Suppressor macrophage treated with lipopolysaccharide for 1 hour (primary cell): ENCODE measurements at places on chromosomes 2 and 18.

- DNase-seq, result no peak
Observed at GRCh38 chr2:75338461-75338860, 139.1 kb upstream of the TACR1 start.

GRCh38 chr2:26617588-26618083, 23.5 kb downstream of the CIB4 start:
- DNase-seq, result no peak

GRCh38 chr2:118246079-118246478, 157.8 kb downstream of the INSIG2 start:
- DNase-seq, result no peak

DNA sequence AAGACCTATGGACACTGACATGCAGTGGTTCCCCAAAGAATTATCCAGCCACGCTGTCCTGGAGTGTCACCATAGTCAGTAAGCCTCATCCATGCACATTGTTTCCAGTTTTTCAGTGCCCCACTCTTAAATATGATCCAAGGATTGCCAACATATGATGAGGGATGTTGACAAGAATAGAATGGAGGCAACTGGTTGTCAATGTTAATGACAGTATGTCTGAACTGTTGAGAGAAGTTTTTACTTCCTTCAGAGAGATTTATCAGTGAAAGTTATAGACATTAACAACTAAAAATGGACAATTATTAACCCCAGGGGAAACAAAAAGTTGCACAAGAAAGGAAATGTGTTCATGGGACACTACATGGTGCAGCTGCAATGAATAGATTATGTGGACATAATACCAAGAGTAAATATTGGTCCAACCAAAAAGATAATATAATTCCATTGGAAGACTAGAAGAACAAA, 69.9 kb downstream of the CYP26B1 start:
- no peak for DNase-seq

DNA sequence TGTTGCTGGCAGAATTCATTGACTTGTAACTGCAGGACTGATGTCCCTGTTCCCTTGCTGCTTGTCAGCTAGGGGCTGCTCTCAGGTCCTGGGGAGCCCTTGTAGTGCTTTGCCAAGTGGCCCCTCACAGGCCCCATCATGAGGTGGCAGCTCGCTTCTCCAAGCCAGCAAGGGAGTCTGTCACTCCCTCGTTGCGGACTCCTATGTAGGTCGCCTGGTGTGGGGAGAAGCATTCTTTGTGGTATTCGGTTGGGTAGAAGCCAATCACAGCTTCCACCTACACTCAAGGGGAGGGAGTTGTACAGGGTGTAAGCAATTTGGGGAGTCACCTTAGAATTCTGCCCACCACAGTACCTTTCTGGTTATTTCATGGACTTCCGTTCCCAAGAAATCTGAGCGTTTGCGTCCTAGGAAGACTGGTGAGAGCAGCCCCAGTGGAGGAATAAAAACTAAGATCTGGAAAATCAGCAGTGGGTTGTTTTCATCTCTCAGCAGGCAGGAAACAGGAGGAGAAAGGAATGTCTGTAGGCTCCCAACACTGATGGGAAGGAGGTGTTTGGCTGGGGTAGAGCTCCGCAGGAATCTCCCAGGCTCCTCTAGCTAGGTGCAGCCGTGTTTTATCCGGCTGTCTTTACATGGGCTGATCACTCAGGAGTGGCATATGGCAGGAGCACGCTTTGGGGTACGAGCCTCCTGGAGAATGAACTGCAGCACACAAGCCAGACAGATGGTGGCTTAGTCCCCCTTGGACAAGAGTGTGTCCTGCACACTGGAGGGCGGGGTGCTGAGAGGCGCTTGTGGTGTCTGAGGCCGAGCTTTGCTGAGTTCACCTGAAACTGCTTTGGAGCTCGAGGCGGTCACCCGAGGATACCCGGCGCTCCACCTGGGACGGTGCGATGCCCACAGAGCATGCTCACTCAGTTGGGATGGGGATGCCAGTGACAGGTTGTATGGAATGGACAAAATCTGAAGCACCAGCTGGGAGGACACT, 58.3 kb downstream of the LDLRAD4 start:
- DNase-seq, result no peak

DNA sequence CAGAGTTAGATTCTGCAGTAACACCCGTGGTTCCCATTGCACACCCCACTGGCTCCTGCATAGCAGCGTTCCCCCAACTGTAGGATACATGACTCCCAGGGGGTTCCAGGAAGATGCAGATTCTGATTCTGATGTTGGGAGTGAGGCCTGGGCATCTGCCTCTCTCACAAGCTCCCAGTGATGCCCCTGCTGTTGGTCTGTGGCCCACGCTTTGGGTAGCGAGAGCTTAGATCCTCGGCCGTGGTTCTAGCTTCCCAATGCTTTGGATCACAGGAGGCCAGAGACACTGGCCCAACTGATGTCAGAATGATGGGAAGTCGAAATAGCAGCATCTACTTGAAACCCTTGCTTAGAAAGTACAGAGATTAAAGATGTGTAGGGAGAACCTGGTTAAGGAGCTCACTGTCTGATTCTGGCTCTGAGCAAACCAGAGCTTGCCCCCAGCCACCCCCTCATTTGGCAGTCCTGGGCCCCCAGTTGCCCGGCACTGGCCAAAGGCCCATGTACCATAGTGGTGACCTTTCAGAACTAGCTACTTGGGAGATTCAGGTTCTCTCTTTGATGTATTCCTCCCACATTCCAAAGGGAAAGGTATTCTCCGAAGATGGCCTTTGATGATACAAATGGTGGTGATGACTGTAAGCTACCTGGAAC, 197.5 kb downstream of the FAM210A start:
- DNase-seq, result no peak

GRCh38 chr18:75546964-75547363, 119.5 kb upstream of the SMIM21 start:
- DNase-seq, result no peak

GRCh38 chr18:28736223-28736622, 559.3 kb upstream of the CDH2 start:
- DNase-seq, result no peak

DNA sequence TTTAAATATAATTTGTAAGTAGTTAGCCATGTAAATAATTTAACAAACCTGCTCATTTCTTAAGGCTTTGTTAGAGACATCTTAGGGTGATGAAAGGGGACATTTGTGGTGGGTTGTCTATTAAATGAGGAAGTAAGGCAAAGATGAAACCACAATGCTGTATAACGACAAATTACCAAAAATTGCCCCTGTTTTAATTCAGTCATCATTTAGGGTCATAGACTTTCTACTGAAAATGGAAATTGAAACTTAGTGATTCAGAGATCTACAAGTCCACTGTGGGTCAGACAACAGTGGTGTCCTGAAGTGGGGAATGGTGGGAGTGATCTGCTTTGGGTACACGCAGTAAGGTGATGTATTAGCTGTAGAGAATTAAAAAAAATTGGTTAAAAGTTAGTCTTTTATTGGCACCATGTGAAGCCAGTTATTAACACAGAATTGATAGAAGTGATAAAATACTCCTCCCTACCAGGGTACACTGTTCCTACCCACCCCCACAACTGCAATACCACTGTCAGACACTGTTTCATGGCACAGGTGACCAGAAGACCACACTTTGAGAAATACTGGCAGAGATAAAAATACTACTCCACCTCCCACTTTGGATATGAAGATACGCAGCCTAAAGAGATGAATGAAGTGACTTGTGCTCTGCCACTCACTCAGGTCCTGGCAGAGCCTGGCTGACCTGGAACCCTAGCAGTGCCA, 13.4 kb downstream of the CERS6 start:
- peak; percentile 75 for DNase-seq

GRCh38 chr2:181540421-181540820, 83.2 kb downstream of the ITGA4 start:
- DNase-seq, result no peak

DNA sequence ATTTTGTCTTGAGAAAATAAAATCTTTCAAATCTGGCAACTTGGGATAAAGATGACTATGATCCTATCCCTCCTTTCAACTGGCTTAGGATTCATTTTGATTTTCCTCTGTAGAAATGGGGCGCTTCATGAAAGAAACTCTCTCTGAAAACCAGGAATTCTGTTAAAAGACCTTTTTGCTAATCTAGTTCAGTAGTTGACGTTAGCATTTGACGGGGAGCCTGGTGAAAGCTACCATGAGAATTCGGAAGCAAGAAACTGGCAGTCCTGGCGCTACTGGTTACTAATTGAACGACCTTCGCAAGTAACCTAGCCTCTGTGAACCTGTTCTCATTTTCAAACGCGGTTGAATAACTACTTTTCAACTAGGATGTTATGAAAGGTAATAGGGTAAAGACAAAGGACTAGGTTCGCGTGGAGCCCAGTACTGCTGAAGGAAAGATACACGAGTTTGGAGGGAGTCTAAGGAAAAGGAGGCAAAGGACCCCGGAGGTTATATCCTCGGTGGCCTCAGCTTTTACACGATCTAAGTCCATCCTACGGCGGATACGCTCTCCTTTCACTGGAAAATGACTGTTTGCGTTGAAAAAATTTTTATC, 604 bp upstream of the STK11IP start:
- DNase-seq, result no peak

DNA sequence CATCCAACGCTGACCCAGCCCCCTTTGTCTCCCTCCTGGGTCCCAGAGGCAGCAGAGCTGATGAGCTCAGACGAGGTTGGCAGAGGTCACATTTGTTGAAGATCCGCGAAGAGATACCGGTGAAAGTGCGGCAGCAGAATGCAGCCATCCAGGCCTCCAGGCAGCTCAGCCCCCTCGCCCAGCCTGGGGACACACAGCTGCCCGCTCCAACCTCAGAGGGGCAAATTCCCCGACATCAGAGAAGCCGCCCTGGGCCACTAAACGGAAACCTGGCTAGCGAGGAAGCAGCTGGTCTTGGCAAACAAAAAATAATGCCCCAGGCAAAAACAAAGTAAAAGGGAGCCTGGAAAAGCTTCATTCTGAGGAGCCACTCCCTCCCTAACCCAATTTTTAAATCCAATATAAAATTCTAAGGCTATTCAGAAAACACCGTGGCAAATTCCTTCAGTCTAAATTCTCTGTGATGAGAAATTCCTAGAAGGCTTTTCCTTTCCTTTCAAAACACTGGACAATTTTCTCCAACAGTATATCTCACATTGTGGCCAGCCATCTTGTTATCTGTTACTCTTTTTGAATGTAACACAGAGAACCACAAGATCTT, 262.4 kb downstream of the SS18 start:
- no peak for DNase-seq

- DNase-seq, result no peak
Observed at GRCh38 chr2:221202431-221202830, 369.7 kb downstream of the EPHA4 start.

- peak; percentile 82 for DNase-seq
Observed at GRCh38 chr2:147082850-147083522, 761.8 kb upstream of the ACVR2A start.

GRCh38 chr2:216693414-216694080, 1.8 kb downstream of the IGFBP5 start:
- no peak for DNase-seq

DNA sequence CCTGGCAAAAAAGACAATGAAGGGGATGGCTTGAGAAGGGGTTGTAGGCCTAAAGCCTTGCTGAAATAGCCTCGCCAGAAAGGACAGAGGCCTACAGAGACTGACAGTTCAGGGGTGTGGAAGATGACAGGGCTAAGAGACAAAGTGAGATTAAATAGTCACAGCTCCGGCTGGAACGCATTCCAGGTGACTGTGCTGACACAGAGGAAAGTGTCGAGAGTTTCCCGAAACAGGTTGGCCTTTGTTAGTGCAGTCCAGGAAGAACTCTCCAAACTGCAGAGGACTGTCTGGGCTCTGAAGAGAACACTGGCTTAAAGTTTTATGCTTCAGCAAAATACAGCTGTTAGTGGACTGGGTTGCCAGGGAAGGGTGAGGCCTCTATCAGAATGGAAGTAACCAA, 52.8 kb downstream of the METTL4 start:
- no peak for DNase-seq

DNA sequence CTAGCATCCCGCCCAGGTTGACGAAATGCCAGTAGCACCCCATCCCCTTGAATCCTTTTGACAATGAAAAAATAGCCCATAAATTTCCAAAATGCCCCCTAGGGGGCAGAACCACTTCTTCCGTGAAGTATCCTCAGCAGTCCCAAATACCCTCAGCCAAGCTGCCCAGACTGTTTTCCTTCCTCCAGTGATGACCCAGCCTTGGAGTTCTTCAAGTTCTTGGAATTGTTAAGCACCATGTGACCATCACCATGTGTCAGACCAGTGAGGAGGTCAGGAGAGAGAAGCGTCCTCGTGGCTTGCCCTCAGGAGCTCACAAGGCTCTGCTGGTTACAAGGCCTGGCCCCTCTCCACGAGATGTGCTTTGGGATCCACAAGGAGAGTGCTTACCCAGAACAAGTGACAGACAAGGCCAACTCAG, 1.4 kb upstream of the SLC23A3 start:
- DNase-seq, result peak; percentile 67

- DNase-seq, result no peak
Observed at GRCh38 chr2:45156605-45157004, 147.4 kb upstream of the SIX2 start.

DNA sequence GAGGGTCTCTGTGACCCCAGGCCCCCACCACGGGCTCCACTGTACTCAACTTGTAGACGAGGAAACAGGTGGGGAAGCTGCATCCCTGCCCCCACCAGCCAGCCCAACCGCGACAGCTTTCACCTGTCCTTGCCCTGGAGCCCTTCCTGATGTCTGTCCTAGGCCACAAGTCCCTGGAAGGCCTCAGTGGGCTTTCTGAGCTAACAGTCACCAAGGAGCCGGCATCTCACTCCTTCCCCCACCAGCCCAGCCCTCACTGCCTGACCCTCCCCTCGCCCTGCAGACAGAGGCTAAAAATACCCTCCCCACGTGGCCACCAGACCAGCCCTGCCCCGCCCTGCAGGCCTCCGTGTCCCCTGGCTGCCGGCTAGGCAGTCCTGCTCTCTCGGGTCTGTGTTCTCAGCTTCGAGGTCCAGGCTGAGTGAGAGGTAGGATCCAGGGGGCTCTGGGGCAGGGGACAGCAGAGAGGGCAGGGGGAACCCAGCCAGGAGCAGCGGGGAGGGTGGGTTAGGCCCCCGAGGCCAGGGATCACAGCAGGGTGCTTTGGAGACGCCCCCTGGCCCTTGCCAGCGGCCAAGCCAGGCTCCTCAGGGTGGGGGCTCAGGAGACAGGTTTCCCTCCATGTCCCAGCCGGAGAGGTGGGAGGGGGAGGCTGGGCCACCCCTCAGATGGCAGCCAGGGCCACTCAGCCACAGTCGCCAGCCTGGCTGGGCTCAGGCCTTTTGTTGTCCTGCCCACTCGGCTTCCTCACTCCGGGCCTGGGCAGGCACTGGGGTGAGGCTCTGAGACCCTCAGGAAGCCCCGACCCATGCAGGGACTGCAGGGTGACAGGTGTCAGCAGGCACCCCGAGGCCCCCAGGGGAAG, at the start of gene KLHL30:
KLHL30 (plus strand) TSS at position 338 of the 865 bp plus-strand sequence. CDS start 2,087 bp downstream, outside the sequence.
- DNase-seq, result no peak

GRCh38 chr2:225019105-225019504, 23.2 kb downstream of the DOCK10 start:
- DNase-seq, result no peak

- DNase-seq, result no peak
Observed at GRCh38 chr2:34104601-34105000, 505.5 kb upstream of the FAM98A start.

GRCh38 chr2:3076848-3077642, 300.6 kb downstream of the EIPR1 start:
- DNase-seq, result no peak
